ENCODE measurements at places on chromosomes 2 and 18.

- no peak for DNase-seq
Observed at GRCh38 chr18:27030421-27030820, 154.7 kb downstream of the CHST9 start.

- no peak for DNase-seq
Observed at GRCh38 chr2:108594982-108595464, 60.8 kb downstream of the LIMS1 start.

- no peak for DNase-seq
Observed at GRCh38 chr2:152657043-152657442, 60.2 kb downstream of the PRPF40A start.

GRCh38 chr2:59690849-59691248, 862.6 kb downstream of the BCL11A start:
- no peak for DNase-seq

- no peak for DNase-seq
Observed at GRCh38 chr18:6281874-6282273, 132.8 kb downstream of the L3MBTL4 start.
